Hypothalamus (tissue), 51 donors: ENCODE measurements at places on chromosomes 2 and 18.

DNA sequence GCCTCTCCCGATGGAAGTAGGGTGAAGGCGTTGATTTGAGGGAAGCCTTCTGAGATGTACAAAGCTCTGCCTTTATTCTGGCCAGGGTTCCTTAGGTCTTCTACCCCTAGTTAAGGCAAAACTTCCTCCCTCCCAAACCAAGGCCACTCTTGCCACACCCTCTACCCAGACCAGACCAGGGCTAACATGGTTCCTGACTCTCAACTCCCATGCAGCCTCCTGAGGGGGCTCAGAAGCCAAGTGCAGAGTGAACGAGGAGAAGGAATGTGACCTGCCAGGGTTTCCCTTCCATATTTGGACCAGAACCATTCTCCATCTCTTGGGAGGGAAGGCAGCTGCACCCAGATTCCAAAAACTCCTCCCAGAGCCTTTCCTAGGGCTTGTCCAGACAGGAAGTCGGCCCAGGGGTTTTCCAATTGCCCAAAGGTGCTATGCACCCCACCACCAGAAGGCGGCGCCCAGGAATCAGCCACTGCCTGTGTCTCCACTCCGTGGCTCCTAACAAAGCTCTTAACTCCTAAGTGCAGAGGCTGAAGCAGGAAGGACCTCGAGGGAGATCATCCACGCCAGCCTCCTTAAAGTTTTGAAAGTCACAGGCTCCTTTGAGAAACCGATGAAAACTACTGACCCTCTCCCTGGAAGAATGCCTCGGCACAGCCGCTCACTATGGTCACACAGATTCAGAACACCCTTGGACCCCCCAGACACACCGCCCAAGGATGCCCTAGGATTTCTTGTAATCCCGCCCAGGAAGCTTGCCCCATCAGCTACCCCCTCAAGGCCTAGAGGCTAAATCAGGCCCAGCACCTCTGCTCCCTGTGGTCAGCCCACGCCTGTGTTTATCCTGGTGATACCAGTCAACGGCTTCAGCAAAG, 157.8 kb downstream of the SMAD2 start:
- DNase-seq, result no peak

GRCh38 chr2:148613231-148614013, 31.1 kb upstream of the EPC2 start:
- no peak for DNase-seq

DNA sequence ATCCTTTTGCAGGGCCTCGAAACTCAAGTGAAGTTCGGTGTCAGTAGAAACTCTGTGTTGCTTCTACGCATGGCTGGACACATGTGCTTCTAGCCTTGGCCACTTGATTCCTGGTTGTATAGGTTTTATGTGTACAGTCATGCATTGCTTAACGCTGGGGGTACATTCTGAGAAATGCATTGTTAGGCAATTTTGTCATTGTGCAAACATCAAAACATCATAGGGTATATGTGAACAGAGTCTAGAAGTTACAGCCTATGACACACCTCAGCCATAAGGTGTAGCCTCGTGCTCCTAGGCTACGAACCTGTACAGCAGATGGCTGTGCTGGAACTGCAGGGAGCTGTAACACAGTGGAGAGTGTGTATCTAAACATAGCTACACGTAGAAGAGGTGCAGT, 39.4 kb downstream of the TMEM18 start:
- no peak for DNase-seq

- DNase-seq, result no peak
These were observed 153.0 kb downstream of the TMEM247 start for GRCh38 chr2:46632349-46632748.

- no peak for DNase-seq
These were observed 345.2 kb upstream of the SLC8A1 start for GRCh38 chr2:40797120-40797519.

DNA sequence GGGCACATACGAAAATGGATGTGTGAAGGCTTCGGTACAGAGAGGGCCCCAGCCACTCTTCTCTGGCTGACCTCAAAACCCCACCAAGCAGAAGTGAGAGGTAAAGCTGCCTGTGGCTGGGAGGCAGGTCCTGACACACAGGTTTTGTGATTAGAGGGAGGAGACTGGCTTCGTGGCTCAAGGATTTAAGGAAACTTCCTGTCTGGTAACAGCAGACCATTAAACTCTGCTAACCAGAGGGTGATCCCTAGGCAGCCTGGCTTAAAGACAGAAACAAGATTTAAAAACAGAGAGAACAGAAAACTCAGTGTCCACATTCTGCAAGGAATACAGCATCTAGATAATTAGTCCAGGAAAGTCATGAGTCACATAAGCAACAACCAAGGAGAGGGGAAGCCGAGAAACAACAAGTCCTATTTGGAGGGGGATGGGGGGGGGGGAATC, 101.9 kb downstream of the NFATC1 start:
- DNase-seq, result no peak

- DNase-seq, result no peak
These were observed 42.2 kb upstream of the FAM117B start for GRCh38 chr2:202592566-202592965.

DNA sequence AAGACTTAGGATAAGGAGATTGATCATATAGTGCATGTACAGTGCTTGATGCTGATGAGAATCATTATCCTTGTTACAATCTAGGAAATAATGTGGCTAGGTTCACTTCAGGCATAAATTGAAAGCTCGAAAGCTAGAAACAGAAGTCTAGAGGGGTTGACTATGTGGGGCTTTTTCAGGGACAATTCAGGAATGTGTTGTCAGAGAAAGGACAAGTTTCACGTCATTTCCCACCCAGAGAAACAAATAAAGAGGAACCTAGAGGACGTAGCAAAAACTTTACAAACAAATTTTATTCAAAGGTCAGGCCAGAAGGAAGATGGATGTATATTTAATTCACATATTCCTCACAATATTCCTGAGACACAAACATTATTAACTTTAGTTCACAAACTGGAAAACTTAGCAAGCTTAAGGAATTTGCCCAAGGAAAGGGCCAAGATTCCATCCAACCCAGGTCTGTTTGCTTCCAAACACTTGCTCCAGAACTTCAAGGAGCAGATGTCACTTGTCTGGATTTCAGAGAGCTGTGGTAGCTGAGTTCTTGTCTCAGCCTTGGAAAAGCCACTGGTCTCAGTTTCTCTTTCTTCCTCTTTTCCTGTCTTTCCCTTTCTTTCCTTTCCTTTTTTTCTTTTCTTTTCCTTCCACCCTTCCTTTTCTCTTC, 7.4 kb downstream of the CYRIA start:
- DNase-seq, result no peak

- DNase-seq, result no peak
These were observed 8.7 kb downstream of the CHMP1B start for GRCh38 chr18:11859903-11860407.

- DNase-seq, result no peak
These were observed 24.4 kb downstream of the MBP start for GRCh38 chr18:77108001-77108692.

DNA sequence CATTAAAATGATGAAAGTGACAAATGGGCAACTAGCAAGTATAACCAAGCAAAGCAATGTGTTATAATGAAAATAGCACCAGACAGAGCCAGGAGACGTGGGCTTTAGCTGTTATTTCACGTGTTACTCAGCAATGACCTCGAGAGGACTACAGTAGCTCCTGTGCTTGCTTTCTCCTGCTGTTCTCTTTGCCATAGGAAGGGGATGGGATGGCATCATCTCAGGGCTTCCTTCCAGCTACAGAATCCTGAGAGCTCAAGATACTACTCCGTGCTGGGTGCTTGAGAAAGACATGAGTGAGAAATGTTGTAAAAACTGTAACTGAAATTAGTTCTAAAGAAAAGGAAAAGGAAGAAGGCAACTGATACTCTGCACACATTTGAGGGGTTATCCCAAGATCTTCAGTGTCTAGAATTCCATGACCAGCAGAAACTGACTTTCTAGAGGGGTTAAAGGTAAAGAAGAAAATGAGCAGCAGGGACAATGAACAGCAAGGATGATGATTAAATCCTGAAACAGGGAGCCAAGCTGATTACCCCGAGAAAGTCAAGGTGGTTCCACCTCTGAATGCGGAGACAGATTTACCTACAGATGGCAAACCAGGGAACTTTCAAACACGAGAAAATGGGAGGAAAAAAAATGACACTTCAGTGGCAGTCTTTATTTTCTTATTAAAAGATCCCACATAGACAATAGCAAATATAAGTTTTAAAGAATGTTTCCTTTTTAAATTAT, 33.4 kb downstream of the GAREM1 start:
- no peak for DNase-seq

DNA sequence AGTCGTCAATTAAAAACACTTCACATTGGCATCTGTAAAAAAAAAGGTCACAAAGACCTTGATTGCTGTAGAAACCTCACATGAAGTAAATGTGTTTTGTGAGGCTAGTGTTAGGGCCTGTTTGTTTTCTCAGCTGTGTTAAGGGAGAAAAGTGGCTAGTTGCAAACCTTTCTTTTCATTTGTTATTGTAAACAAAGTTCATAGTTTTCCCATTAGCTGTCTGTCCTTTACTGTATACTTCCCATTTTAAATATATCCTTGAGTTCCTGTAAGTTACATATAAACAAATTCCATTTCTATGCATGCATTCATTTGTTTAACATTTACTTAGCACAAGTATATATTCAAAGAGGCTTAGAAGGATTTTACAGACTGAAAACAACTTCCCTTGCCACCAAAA, 1250.2 kb downstream of the LRP1B start:
- no peak for DNase-seq

DNA sequence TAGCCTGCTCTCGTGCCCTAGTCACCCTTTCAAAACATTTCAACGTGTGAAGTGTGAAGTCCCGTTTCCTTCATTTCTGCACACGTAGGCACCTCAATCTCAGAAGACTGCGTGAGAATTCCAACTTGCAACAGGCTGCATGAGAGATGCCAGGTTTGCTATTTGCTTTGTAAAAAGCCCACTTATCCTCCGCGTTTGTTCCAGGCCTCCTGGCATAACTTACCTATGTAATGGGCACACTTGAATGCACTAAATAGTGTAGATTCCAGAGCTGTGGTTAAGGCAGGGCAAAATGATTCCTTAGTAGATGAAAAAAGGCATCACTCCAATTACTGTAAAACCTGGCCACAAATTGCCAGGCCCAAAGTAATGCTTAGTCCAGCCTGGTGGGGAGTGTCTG, 179.6 kb downstream of the INO80D start:
- DNase-seq, result no peak

GRCh38 chr18:76689646-76690264, 132.6 kb upstream of the ZNF236 start:
- DNase-seq, result no peak

GRCh38 chr18:23138471-23138870, 3.2 kb downstream of the CABLES1 start:
- no peak for DNase-seq

- DNase-seq, result no peak
These were observed 664.9 kb downstream of the KCNJ3 start for GRCh38 chr2:155363349-155363888.

DNA sequence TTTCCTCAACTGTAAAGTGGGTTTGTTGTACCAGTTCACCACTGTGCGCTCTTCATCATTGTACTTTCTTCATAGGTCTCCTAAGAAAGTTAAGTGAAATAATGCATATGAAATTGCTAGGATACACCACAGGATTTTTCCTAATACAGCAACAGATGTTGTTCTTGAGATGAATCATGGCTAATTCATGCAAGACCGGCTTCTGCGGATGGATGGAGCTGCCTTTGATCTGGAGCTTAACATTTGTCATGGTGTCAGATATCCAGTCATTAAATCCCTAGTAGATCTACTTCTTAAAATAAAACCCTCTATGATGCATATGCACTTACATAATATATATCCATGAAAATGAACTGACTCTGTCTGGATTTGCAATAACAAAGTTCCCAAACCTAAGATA, 114.1 kb downstream of the COL6A3 start:
- DNase-seq, result no peak

GRCh38 chr2:151916632-151917031, 88.4 kb upstream of the ARL5A start:
- DNase-seq, result no peak

GRCh38 chr18:58542426-58543159, 86.3 kb downstream of the ALPK2 start:
- DNase-seq, result no peak

DNA sequence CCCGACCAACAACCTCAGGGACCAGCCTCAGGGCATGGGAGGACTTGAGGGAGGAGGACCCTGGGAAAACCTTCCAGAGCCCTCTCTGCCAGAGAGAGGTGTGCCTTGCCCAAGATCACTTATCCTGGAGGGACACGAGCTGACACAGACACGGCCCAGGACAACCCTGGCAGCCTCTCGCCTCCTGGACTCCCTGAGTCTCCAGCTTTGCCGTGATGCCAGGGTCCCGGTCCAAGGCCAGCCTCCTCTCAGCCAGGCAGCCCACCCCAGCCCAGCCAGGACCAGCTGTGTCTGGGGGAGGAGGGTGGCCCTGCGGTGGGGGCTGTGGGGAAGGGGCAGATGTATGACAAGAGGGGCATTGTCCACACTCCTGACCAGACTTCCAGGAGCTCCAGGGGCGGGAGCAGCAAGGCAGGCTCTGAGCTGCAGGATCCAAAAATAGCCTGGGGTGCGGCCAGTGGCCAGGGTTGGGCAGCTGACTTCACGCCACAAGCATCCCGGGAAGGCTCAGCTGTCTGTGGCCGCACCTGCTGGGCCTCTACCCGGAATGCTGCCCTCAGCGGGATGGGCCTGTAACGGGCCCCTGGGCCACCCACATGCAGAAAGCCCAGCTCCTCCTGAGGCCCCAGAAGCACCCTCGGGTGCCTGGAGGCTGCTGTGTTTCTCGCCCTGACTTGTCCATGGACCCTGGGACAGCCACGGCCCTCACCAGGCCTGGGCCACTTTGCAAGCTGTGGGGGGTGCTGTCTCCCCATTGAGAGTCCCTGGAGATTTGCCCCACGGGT, 65.5 kb upstream of the GPC1 start:
- DNase-seq, result peak; percentile 16

- DNase-seq, result no peak
These were observed 60.6 kb upstream of the HS6ST1 start for GRCh38 chr2:128379021-128380015.

DNA sequence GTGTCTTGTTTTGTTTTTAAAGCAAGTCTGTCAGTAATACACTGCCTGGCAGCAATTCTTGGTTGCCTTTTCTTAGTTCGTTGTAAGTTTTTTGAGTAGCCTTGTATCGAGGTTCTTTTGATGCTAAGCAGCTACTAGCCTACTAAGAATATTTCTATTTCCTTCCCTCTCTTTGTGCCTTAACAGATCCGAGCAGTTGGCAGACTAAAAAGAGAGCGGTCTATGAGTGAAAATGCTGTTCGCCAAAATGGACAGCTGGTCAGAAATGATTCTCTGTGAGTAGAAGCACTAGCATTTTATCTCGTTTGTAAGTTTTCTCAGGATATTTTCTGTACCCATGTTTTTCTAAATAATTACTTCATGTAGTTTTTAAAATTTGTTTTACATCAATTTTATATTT, 15.1 kb downstream of the MFF start:
- DNase-seq, result no peak
